Activated CD4-positive, alpha-beta T cell treated with anti-CD3 and anti-CD28 coated beads, Interleukin-2, amount 50 U/mL, for 16 hours (primary cell): ENCODE measurements at places on chromosomes 7 and 10.

DNA sequence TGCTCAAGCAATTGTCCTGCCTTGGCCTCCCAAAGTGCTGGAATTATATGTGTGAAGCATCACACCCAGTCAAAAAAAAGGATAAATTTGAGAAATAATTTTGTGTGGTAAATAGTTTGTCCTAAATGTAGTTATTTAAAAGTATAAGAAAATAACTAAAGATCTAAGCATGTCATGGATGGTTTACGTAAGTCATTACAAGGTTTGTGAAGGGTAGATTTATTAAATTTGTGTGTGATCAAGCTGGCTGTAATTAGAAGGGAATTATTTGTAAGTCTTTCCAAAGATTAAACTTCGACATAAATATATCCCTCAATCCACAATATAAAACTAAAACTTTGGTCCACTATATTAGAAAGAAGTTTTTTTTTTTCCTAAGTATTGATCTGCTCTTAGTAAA is 28.6 kb downstream of the ORC5 start:
- DNase-seq: no peak

DNA sequence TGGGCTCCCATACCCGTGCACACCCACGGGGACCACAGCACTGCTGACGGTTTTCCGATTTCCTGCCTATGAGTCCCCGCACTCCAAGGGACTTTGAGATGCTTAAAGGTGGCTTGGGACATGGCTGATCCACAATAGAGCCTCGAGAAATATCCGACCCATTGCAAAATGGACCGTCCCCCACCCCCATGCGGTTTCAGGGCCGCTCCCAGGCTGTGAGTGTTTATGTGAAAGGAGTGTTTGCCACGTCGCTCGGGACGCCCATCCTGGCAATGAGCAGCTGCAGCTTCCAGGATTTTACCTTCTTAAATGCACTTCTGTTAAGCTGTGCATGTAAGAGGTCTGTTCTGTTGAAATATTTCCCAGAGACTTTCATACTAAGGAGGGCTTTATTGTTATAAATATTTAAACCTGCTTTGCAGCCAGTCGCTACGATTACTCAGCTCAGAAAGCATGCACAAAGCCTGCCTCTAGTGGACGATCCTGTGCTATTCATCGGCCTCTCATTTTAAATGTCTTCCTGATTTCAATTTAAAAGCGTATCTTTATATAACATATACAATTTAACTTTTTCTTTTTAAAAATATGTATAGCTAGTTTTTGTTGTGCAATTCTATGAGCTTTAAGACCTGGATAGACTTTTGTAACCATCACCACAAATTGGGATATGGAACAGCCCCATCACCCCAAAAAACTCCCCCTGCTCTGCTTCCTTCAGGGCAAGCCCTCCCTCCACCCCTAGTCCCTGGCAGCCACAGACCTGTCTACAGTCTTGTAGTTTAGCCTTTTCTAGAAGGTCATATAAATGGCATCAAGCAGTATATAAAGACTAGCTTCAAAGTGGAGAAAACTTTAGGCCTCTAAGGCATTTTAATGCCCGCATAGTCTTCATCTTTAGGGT is 418.3 kb downstream of the PAXIP1 start:
- DNase-seq: no peak

DNA sequence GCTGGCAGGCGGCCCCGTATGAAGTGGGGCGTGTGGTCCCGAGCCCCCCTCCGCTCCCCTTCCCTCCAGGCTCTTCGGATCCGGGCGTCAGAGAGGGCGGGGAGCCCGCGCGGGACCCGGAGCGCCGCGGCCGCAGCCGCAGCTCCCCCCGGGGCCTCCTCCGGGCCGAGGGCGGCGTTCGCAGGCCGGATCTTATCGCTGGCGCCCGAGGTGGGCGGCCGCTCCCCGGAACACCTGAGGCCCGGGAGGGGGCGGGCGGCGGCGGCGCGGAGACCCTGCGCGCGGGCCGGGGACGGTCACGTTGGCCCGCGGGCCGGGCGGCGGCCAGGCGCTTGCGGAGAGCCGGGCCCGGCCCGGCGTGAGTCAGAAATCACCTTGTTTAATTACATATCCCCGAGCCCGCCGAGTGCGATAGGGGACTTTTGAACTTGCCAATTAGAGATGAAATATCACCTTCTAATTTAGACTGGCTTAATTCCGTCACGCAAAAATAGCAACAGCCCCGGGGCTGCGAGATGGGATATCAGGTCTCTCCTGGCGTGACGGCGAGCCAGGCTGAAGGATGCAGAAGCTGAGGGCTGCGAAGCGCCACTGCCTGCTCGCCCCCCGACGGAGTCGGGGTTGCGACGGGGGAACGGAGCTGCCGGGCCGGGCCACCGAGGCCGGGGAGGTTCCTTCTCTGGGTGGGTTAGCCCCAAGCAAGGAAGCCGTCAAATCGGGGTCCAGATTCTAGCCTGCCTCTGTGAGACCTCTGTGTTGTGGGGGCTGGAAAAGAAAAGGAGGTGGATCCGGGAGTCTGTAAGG is 43.4 kb downstream of the LDB3 start:
- peak; percentile 39 for DNase-seq

- no peak for DNase-seq
Observed at GRCh38 chr7:35339811-35340210, 85.9 kb upstream of the TBX20 start.

DNA sequence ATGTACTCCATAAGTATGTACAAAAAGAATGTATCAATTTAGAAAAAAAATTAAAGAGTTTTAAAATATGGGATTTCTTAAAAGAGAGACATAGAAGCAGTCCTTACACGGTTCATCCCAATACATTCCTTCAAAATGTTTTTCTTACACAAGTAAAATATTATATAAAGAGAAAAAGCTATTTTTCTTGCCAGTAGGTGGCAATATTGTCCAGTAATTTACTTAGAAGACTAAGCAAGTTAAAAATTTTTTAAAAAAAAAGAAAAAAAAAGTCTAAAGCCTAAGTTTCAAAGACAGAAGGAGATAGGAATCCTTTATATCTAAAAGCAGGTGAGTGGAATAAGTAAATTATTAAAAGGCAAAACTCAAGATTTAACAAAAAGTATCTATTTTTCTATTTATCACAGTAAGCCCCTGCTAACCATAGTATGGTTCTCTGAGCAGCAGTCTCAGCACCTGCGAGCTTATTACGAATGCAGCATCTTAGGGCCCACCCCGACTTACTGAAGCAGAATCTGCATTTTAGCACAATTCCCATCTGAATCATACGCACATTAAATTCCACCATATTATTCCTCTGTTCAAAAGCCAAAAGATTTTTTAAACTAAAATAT is 240.6 kb downstream of the DGKI start:
- DNase-seq: peak; percentile 34

GRCh38 chr10:70738761-70739121 is 46.4 kb downstream of the TBATA start:
- no peak for DNase-seq

DNA sequence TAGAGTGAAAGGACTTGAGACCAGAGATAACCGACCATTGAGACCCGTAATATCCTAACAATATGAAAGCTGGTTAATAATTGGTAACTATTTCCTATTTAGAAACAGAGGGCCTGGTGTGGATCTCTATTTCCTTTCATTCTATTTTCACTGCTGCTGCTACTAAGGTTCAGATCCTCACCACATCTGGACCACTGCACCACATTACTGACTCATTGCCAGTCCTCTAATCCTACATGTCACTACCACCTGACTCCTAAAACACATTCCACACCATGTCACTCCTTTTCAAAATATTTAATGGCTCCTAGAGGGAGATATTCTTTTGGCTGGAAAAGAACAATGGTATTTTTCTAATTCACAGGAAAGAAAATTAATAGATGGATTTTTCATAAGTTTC is 6.4 kb downstream of the USP54 start:
- DNase-seq: no peak

- DNase-seq: no peak
Observed at GRCh38 chr10:74213019-74213418, 62.0 kb downstream of the ADK start.

DNA sequence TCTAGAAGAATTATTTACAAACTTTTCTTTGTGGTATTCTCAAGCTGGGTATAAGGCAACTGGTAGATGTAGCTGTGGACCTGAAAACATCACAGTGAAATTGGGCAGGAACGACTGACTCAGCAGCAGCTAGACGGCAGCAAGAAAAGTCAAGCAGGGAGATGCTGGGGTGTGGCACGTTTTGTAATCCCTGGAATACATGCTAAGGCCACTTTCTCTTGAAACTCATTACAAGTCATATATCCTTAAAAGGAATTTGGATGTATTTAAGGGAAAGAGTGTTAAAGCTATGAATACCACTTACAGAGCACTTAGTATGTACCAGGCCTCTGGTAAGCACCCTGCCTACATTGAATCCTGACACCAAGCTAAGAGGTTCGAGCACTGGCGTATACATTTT is 17.4 kb downstream of the BEND7 start:
- DNase-seq: no peak

GRCh38 chr10:79272353-79272752 is 74.9 kb upstream of the PPIF start:
- no peak for DNase-seq

GRCh38 chr7:48252995-48253394 is 81.7 kb downstream of the ABCA13 start:
- no peak for DNase-seq

DNA sequence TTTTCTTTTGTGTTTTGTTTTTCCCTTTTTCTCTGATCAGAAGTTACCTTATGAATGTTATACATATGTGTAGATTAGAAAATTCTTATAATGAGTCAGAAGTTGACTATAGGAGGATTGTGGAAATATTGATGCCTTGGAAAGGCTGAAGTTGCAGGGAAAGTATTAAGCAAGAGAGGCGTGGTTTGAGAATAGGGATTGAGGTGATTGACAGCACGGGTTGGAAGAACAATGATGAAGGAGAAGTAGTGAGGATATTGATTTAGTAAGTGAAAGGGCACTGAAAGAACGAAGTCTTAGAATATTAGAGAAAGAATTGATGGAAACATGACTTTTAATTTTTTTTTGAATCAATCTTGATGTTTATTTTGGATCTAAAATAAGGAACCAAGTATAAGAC is 176.0 kb downstream of the EXOC4 start:
- DNase-seq: no peak

DNA sequence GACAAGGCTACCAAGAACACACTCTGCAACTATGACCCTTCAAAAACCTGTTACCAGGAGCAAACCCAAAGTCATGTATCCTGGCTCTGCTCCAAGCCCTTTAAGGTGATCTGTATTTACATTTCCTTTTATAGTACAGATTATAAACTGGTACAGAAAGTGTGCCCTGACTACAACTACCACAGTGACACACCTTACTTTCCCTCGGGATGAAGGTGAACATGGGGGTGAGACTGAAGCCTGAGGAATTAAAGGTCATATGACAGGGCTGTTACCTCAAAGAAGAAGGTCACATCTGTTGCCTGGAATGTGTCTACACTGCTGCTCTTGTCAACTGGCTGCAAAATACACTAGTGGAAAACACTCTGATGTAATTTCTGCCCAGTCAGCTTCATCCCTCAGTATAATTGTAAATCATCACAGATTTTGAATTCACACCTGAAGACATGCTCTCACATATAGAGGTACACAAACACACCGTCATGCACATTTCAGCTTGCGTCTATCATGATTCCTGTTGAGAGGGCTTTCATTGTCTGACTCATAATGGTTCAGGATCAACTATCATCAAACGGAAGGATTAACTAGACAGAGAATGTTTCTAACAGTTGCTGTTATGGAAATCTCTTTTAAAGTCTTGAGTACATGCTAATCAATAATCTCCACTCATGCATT is 318.3 kb downstream of the NXPH1 start:
- DNase-seq: no peak

GRCh38 chr10:131094527-131095312 is 216.8 kb downstream of the TCERG1L start:
- DNase-seq: no peak

DNA sequence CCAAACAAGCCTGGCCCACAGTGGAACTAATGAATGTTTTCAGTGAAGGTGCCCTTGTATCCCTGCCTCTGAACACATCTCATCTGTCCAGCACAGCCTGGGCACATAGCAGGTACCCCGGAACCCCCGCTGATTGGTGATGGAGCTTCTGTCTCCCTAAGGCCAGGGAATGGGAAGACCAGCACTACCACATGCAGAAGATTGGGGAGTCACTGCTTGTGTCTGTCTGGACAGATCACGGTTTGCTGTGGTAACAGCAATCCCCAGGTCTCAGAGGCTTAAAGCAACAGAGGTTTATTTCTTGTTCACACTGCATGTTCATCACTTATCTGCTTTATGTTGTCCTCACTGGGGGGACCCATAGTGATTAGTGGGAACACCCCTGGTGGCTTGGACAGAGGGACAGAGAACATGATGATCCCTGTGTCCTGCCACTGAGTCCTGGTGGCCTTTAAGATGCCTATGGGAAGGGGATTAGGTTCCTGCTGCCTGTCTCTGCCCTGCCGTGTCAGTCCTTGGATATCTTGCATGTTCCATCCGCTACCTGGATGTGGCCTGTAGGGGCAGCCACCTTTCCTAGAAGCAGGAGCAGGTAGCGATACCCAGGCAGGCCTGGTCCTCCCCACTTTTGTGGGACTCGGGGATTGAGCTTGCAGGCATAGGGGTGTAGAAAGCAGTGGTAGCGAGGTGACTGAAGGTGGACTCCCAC is 3.6 kb downstream of the TSPAN14 start:
- DNase-seq: no peak

- no peak for DNase-seq
Observed at GRCh38 chr7:65264258-65264657, 109.4 kb upstream of the ZNF92 start.

- DNase-seq: no peak
Observed at GRCh38 chr7:121094829-121095228, 106.3 kb downstream of the CPED1 start.
